ENCODE measurements at places on chromosomes 1 and 21.

DNA sequence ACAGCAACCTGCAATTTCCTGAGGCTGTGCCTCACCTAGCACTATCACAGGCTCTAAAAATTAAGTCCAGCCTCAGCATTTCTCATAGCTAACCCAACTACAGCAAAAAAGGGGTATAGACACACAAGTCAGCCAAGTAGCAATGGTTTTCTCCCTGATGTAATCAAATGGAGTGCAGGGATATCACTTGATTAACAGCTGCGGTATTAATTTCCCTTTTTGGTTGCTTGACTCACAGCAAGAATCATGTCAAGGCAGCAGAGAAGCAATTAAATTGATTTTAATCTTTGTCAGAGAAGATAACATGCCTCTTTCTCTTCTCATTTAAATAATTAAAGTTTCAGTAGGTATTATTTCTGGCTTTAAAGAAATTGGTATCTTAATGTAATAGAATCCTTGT is 278.9 kb downstream of the RWDD3 start:
- DNase-seq, result no peak

GRCh38 chr1:85091671-85092280 is 43.5 kb upstream of the MCOLN3 start:
- DNase-seq, result no peak

DNA sequence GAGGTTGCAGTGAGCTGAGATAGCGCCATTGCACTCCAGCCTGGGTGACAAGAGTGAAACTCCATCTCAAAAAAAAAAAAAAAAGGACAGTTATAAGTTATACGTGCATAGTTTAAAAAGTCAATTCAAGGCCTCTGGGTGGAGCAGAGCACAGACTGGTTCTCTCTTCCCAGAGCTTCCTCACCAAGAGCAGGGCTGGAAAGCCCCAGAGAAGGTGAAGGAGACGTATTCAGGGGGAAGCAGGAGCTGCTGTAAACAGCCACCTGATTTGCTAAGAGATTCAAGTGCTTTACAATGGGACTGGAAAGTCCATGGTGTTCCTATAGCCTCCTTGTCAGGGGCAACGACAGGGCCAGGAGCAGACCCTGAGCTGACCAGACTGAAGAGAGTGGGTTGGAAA is 85.0 kb upstream of the LYST start:
- DNase-seq, result no peak

DNA sequence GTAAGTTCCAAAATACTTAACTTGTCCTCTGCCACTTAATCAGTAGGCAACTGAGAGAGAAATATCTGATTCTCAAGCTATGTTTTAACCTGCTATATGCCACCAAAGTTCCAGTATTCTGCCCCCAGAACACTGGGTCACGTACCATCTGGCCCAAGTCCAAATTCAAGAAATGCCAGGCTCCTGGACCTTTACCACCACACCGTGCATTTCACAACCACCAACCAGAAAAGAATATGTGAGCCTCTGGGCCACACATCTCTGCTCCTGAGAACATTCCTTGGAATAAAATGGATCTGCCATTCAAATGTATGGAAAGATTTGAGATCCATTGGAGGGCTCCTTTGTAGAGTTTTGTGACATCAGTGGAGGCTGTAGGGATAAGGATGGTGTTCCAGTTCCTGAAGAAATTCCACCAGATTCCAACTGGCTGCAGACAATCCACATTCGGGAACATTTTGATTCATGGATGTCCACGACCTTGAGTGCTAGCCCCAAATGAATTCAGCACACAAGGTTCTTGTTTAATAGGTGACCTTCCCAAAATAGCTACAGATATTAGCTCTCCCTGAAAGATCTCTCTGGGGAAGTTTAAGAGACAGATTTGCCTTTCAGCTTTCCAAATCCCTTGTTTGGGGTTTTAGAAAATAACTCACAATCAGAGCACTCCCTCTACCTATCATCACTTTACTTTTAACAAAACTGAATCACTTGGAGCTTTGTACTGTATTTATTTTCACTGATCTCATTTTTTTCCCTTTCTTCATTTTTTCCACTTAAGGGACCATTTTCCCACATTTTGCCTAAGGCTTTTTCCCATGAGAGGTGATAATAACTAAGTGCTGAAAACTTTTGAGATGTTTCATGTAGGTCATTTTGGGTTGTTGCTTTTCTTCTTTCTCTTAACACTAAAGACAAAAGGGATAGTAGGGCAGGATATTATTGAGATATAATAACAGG is 128.4 kb upstream of the ZC3H11B start:
- no peak for DNase-seq

- DNase-seq, result peak; percentile 72
These were observed 6.3 kb downstream of the HAPLN2 start for GRCh38 chr1:156625436-156626078.

GRCh38 chr1:844472-845026 is 79.2 kb upstream of the SAMD11 start:
- DNase-seq, result peak; percentile 18

- peak; percentile 10 for DNase-seq
These were observed 148.9 kb upstream of the IRF2BP2 start for GRCh38 chr1:234758851-234759250.

DNA sequence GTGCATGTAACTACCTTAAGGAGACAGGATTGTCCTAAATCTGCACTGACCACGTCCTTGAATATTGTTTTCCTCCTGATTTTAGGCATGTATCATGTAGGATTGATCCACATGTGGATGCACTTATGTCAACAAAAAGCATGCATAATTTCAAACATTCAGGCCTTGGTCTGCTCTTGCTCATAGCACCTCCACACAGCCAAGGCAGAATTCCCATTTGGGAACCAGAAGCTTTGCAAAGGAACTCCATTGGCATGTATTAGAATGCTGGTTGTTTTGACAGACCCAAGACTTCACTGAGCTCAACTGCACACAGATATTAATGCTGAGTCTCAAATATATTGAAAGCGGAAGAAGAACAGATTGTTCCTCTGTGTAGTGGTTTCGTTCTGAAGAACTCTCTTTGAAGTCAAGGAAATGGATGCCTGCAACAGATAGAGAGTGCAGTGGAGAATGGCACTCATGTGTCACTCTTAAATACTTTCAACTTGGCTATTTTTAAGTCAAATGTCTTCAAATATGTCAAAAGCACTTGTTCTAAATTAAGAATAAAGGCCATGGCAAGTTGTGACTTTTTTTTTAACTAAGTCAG is 387.6 kb downstream of the LTN1 start:
- DNase-seq, result no peak

DNA sequence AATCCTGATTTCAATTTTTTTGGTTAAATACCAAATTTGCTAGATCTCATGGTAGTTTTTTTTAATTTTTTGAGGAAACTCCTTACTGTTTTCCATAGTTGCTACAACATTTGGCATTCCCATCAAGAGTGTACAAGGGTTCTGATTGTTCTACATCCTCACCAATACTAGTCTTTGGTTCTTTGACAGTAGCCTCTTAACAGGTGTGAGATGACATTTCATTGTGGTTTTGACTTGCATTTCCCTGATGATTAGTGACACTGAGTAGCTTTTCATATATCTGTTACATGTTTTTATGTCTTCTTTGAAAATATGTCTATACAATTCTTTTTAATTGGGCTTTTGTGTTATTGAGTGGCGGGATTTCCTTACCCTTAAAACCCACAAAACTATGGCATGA is 20.9 kb upstream of the RGS13 start:
- DNase-seq, result no peak

DNA sequence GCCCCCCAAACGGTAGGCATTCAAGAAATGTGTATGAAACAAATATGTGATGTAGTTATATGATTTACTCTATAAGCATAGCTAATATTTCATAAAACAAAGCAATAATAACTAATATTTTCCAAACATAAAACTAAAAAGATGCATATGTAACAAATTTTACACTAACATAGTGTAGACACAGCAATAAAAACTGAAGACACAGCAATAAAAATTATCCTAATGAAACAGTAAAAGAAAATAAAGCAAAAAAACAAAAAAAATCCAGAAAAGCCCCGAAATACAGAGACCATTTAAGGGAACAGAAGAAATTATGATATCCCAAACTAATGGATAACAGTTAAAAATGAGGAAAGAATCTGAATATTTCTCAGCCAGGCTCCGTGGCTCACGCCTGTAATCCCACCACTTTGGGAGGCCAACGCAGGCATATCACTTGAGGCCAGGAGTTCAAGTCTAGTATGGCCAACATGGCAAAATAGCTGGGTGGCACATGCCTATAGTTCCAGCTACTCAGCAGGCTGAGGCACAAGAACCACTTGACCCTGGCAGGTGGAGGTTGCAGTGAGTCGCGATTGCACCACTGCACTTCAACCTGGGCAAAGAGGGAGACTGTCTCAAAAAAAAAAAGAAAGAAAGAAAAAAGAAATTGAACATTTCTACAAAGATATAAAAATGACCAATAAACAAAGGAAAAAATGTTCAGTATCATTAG is 38.2 kb upstream of the PSMG1 start:
- no peak for DNase-seq

DNA sequence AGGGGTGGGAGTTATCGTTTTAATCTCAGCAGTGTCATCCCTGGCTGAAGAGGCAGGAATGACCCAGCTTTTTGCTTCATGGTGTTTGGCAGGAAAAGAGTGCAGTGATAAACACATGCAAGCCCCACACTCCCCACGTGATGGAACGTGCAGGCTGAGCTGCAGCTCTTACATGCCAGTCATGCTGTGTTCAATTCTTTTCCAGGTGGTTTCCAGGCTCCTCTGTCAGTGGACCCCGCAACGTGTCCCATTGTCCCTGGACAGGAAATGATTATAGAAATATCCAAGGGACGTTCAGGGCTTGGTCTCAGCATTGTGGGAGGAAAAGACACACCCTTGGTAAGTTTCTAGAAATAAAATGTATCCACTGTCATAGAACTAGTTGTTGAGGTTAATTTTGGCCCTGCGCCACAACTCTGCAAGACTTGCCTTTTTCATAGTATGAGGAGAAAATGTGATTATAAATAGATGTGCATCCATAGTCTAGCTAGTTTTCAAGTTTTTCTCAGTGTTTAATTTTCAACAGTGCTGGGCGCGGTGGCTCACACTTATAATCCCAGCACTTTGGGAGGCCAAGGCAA is 110.2 kb upstream of the L1TD1 start:
- no peak for DNase-seq

DNA sequence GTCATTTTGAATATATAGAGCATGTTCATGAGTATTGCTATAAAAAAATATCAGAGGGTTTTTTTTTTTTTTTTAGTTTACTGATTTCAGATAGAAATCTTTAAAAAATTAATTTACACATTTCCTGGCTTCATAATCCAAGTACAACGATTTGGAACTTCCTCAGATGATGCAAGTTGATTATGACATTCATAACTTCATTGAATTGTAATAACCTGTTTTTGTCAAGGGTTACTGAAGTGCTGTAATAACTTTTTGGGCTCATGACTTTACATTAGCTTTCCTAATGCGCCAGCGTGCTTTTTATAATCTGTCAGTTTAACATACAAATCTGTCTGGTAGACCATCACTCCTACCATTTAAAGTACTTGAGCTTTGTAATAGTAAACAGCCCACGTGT is 81.3 kb downstream of the SASS6 start:
- DNase-seq, result no peak

DNA sequence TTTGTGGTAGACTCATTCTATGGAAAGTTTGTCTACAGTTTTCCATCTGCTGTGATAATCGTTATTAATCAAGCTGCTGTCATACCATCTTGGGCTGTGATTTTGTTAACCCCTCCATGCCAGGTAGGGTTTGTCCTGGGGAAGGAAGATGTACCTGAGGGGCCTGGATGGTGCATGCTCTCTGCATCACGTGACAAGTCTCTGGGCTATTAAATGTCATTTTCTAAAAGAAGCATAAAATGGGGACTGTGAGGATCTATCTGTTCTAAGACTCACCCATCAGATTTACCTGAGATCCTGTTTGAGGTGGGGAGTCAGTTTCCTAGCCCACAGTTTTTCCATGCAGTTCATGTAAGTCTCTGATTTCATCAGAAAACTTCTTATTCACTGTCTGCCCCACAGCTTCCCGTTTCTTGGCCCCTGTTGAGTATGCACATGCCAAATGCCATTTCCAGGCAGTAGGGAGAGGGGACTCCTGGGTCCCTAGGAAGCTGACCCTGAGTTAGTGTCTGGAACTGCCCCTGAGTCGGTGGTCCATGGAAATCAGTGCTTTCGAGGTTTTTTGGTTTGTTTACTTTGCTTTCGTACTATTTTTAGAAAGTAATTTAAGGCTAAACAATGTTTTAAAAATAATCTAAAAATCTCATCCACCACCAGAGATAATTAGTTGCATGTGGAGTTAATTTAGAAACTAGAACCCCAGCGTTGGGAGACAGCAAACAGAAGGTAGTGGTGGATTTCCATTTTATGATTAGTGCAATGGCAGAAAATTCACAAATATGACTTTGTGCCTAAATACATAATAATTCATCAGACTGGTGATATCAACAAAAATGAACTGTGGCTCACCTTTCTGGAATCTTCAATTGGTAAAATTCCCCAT is 46.7 kb downstream of the ZBTB18 start:
- no peak for DNase-seq

DNA sequence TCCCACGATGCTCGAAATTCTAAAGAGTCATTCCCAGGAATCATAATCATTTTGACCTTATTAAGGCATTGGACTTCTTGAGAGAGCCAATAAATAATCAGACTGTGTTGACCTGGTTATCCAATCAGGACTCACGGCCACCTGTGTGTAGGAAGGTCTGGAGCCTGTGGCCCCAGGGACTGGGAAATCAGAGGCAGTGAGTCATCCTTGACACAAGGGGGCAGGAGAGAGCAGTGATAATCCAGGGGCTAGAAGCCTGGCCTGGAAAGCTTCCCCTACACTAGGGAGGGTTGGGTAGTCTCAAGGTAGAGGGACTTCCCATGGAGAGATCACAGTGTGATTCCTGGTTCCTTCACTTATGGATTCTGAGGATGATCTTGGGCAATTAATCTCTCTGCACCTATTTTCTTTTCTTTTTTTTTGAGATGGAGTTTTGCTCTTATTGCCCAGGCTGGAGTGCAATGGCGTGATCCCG is 4.7 kb downstream of the MR1 start:
- no peak for DNase-seq

GRCh38 chr1:24955161-24955560 is 25.1 kb upstream of the RUNX3 start:
- DNase-seq, result no peak

DNA sequence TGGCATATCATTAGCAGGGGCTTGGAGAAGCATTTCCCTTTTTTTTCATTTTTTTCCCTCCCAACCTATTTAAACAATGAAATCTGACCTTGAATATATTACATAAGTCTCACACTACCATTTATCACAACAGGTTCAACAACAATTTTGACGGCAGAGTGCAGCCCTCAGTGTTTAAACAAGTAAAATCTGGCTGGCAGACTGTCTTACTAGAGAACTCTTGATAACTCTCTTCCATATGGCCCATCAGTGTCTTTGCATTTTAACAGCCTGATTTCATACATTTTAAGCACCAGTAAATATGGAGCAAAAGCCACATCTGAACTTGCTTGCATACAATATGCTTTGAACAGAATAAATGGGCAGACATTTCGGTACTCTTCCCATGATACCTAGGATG is 213.0 kb downstream of the KCTD3 start:
- DNase-seq, result no peak

DNA sequence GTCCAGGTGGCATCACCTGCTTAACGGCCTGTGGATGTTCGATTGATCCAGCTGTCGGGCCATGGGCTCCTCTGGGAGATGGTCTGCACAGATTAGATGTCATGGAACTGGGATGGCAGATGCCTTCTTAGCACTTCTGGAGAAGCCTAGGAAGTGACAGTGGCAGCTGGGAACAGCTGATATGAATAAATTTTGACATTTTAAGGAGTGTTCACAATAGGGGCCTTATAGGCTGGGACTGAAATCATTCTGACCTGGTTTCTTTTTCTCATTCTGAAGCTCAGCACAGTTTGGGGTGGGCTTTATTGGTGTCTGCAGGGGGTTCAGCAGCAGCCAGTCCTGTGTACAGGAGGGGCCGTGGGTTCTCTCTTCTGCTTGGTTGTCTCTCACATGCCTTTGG is 175.3 kb downstream of the CACNA1E start:
- DNase-seq, result no peak

Data from activated naive CD4-positive, alpha-beta T cell (primary cell).